ENCODE measurements at places on chromosomes 4 and X.

- DNase-seq, result no peak
Measured at GRCh38 chrX:78331708-78332107, 4.3 kb upstream of the CYSLTR1 start.

GRCh38 chr4:188399834-188400233 lies 260.6 kb downstream of the TRIML1 start:
- DNase-seq, result no peak

GRCh38 chrX:126065901-126066660 lies 100.0 kb downstream of the DCAF12L2 start:
- no peak for DNase-seq

GRCh38 chr4:3388471-3389232 lies 53.1 kb upstream of the HGFAC start:
- no peak for DNase-seq

DNA sequence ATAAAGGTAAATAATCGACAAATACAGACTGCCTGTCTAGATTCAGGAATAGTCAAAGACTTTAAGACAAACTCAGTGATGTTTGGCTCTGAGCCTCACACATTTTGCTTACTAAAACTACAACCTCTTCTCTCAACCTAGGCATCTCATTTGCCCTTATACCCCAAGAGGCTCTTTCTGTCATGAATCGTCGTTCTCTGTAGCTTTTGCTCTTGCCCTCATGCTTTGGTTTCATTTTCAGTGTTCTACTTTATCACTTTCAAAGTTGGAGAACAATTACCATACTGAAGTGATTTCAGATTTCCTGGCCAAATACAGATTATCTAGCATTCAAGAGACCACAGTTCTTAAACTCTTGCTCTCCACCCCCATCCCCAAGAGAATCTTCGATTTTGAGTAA lies 114.1 kb upstream of the RAP2C start:
- no peak for DNase-seq

GRCh38 chr4:148275266-148275665 lies 166.9 kb downstream of the NR3C2 start:
- no peak for DNase-seq

GRCh38 chr4:127642169-127642568 lies 9.4 kb downstream of the INTU start:
- no peak for DNase-seq
